ENCODE measurements at places on chromosomes 4 and X.

DNA sequence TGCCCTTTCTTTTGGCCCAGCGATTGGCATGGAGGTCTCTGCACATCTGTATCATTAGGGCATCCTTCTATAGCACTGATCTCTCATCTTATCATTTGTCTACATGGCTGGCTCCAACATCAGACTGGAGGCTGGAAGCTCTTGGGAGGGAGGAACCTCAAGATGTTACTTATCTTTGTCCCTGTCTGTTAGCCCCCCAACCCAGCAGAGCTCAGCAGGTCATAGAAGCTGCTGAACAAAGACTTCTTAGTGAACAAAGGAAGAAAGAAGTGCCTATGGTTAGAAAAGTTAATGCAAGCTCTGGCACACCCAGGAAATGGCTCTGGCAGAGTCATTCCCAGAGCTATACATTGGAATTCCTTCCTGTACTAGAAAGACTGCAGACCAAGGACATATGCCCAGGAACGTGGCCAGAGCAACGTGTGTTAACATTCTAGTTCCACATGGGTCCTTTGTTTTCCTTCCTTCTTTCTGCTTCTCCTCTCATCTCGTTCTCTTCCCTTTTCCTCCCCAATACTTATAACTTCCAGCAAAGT lies 74.0 kb downstream of the SEL1L3 start:
- DNase-seq: no peak

DNA sequence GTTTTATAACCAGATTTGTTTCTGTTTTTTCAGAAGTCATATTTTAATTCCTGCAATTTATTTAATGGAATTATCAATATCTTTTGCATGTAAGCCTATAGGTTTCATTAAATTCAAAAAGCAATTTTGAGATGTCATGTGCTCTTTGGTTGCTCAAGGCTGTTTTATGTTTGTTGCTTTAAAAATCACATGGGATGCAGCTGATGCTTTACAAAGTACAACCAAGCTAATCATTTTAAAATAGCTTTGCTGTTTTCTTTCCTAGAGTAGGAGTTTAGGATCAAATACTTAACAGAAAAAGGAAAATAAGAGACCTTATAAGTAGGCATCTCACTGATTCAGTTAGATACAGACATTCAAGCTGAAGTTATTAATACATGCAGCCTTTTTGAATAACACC lies 11.3 kb downstream of the CPEB2 start:
- DNase-seq: no peak

DNA sequence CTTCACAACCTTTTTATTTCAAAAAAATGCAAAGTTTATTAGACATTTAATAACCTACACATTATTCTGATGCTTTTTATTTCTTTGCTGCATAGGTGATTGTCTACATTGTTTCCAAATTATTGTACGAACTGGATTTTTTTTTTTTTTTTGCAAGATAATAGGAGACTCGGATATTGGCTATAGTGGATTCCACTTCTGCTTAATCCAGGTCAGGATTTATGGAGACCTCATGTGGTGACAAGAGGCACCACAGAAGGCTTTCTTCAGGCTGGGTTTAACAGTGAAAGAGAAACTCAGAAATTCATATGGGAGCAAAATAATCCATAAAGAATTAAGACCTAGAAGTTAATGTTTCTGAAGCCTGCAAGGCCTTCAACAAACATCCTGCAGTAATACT lies 2.4 kb upstream of the SLIT2 start:
- no peak for DNase-seq

GRCh38 chrX:39214387-39215126 lies 413.3 kb downstream of the MID1IP1 start:
- no peak for DNase-seq

Data from RWPE1 (cell line).